ENCODE measurements at places on chromosomes 4 and X.
A peak's percentile ranks its signal among the peaks of the same experiment; 100 is the strongest.

DNA sequence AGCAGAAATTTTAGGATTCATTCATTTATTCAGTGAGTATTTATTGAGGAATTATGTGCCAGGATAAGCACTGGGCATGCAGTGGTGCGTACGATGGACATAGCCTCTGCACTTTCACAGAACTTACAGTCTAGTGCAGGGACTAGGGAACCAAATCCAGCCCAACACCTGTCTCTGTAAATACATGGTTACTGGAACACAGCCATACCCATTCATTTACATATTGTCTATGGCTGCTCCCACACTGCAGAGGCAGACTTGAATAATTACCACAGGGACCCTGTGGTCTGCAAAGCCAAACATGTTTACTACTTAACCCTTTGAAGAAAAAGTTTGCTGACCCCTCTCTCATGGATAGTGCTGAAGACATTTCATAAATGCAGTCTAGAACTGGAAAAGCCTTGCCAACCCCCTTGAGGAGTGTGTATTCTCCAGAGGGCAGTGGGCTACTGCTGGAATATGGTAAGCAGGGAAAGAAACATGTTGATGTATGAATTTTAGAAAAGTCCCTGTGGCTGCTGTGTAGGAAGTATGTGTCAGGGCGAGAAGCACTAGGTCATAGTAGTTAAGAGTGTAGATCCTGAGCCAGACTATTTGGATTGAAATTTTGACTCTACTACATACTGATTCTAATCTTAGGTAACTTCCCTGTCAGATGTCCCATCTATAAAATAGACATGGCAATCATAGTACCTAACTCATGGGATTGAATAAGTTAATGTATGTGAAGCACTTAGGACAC, 75.5 kb downstream of the GALNT7 start:
- no peak for DNase-seq

DNA sequence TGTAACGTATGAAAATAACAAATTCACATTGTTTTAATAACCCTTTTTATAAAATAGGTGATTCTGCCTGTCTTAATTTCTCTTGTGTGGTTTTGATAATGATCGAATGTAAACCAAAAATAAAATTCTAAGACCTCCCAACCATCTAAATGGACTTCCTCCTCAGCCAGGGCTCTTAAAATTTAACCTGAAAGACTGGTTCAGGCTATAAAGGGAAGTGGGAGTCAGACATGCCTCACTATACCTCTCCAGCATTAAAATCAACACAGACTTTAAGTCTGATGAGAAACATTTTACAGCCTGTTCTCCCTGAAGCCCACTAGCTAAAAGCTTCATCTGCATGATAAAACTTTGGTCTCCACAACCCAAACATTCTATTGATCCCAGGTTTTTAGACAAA, 97.6 kb upstream of the STIM2 start:
- DNase-seq, result no peak

GRCh38 chr4:110119880-110120279, 78.5 kb downstream of the ELOVL6 start:
- peak; percentile 34 for DNase-seq

- DNase-seq, result no peak
Measured at GRCh38 chr4:113899271-113900070, 80.0 kb downstream of the ARSJ start.

Data from AG08395 (cell line).